ENCODE measurements at places on chromosomes 1 and 21.

DNA sequence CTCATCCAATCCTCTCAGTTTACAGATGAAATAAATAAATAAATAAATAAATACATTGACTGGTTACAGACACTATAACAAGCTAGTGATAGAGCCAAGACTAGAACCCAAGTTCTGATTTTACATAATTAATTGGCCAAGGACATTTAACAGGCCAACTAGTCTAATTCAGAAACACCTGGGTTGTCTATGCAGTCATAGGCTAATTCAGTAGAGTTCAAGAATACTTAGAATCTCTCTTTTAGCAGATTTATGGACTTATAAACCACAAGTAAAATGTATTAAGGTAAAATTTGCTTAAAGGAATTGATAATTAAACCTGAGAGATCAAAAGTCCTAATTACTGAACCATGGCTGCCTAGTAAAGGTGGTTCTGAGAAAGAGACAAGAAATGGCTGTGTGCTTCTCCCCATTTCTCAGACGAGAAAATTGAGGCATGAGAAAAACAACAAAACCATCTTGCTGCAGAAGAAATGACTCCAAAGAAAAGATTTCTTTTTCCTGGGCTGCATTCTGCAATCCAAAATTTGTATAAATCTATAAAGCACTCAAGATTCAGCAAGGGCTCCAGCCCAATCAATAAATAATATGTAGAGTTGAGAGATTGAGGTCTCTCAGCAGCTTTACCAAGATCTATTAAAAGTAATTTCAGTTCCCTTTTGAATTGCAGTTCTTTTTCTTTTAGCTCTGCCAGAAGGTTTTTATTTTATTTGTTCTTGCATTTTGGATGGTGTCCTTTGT is 98.3 kb downstream of the DUSP10 start:
- DNase-seq = no peak

GRCh38 chr1:4483021-4483625 is 171.3 kb upstream of the AJAP1 start:
- no peak for DNase-seq

GRCh38 chr1:222522105-222522915 is 25.6 kb downstream of the HHIPL2 start:
- DNase-seq = no peak

GRCh38 chr1:94799206-94799605 is 21.0 kb upstream of the SLC44A3 start:
- no peak for DNase-seq

DNA sequence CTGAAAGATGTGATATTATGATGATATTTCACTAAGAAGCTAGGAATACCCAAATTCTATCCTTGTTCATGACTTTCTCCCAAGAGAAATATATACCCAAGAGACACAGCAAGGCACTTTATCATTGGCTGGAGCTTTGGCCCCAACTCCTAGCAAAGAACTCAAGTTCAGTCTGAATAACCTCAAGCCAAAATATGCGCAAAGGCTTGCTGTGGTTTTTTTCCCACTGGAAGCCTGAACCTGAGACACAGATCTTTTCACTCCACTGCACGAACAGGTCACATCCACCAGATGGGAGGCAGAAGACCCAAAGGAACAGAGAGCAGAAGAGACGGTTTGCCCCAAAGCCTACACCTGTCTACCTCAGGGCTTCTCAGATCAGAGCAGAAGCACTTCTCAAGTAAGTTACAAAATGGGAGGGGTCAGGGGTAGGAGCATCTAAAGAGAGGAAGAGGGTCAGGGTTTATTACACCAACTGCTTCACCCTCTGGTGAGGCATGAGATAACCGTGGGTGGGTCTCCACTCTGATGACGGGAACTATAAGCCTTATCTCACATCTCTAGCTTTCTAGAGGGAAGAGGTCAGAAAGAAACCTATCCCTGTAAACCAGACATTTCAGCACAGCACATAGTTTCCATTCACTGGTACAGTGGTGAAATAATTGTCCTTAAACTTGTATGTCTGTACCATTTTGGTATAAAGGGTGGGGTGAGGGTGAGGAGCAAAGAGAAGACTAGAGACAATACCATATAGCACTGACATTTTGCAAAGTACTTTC is 17.1 kb upstream of the CDC42BPA start:
- DNase-seq = no peak

All from ELF-1 (cell line).